ENCODE measurements at places on chromosomes 5 and 9.

DNA sequence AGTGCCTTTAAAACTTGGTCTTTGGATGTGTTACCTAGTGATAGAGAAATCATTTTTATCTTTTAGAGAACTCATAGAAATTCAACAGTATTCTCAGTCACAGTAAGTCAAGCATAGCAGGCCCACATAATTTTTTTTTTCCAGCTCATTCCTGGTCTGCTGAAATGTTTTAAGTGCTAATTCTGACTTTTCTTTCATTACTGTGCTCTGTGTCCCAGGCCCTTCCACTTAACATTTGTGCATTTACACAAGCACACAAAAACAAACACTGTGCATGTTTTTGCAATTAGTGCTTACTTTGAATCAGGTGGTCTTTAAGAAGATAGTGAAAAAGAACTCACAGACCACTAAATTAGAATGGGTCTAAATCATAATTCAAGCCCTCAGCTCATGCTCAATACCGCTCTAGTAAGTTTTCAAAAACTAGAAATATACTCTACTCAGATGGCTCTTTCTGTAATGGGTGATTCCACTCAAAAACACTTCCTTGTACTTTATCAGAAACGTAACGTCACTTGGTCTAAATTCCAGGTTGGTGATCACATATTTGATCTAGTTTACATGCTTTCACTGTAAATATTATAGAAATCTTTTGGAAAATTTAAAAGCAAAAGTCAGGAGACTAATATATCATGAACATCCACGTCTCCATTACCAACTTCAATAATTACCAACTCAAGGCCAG is 107.8 kb downstream of the PCSK5 start:
- DNase-seq, result no peak

DNA sequence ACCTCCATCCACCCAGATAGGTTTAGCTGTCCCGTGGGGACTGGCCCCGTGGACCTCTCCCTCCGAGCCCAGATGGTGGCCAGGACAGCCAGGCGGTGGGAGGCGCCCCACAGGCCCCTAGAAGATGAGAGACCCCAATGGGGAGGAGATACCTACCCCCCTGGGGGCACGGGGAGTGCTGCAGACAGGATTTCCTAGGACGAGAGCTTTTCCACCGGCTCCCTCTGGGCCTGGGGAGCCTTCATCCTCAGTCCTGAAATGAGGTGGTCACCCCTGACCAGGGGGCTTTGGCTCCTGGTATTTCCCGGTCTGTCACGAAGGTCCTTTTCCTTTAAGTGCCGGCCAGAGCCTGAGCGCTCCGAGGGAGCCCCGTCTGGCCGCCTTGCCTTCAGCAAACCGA is 46.8 kb downstream of the MRPL36 start:
- DNase-seq, result no peak

DNA sequence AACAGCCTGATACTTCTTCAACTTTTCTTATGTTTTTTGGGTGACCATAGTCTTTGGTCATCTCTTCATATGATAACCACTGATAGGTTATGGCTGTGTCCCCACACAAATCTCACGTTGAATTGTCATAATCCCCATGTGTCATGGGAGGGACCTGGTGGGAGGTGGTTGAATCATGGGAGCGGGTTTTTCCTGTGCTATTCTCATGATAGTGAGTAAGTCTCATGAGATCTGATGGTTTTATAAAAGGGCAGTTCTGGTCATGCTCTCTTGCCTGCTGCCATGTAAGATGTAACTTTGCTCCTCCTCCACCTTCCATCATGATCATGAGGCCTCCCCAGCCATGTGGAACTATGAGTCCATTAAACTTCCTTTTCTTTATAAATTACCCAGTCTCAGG is 8.7 kb downstream of the RHOBTB3 start:
- no peak for DNase-seq

DNA sequence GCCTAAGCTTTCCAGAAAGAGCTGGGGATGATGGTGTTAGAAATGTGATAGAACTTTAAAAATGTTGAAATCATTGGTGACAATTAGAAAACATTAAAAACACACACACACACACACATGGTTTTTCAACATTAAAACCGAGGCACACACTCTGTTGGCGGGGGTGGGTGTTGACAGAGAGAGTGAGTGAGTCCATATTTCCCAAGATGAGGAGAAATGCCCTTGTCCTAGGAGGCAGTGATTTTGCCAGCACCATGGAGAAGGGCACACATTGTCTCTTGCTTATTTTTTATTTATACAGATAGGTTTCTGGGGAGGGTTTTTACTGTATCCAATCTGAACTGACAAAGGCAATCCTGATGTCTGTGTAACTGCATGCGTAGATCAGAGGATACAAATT is 152.5 kb downstream of the INSYN2B start:
- DNase-seq, result no peak

DNA sequence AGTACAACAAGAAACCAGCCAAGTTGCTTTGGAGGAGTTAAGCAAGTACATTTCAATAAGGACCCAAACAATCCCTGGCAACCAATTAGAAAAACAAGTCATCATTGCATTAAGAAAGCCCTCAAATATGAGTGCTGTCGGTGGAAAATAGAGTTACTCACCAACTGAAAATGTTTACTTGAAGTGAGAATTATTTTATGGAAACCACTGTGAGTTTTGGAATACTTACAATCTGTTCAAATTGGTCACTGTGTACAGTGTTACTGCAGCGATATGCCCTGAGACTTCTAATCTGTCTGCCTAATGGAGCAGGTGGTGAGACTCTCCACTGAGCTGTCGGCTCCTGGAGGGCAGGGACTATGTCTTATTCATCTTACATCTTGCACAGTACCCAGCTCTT is 1073.2 kb upstream of the DMAC1 start:
- DNase-seq, result no peak

DNA sequence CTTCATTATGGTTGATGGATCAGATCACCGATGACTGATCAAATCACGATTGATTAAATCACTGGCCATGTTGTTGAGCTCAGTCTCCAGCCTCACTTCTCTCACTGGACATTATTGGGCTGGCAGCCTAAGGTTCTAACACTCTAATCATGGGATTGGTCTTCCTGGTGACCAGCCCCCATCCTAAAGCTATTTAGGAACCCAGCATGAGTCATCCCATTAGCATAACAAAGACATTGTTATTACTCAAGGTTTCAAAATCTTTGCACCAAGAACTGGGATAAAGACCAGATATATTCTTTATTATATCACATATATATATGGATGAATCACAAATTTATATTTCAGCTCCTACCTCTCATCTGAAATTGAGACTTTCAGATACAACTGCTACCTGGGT is 272.1 kb upstream of the IL12B start:
- no peak for DNase-seq
